8988T (cell line): ENCODE measurements at places on chromosomes 6 and 20.

- DNase-seq: no peak
These were observed 21.9 kb upstream of the TAF8 start for GRCh38 chr6:42028234-42029061.

DNA sequence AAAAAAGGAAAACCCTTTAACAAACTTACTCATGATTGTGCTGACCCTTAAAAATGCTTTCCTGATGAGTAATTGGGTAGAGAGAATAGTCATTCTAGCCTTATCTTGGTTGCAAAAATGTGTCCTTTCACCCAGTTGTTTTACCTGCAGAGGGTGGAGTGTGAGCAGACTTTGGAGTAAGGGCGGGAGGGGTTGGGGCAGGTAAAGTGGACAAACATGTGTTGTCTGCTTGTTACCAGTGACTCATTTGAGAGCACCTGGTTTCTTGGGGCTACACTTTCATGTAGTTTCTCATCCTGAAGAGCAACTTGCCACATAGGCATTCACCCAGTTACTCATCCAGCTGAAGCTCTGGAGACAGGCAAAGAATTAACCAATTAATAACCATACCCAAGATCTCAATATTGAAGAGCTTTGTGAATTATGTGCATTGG lies 121.1 kb downstream of the TNFRSF21 start:
- peak; percentile 10 for DNase-seq

GRCh38 chr6:130035211-130035610 lies 16.8 kb downstream of the L3MBTL3 start:
- no peak for DNase-seq

DNA sequence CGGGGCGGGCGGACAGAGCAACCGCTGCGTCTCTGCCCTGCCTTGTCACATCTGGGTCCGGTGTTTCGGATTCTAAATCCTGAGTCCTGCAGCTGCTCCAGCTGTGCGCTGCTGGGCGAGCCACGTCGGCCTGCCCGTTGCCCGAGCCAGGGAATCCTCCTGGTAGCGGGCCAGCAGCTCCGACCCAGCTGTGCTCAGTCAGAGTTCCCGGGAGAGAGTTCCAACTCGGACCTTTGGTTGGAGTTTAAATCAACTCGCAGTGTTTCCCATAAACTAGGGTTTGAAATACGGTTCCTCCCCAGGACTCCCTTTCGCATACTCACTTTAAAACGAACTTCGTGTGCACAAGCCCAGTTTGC lies 315 bp upstream of the PDE10A start:
- DNase-seq: no peak

DNA sequence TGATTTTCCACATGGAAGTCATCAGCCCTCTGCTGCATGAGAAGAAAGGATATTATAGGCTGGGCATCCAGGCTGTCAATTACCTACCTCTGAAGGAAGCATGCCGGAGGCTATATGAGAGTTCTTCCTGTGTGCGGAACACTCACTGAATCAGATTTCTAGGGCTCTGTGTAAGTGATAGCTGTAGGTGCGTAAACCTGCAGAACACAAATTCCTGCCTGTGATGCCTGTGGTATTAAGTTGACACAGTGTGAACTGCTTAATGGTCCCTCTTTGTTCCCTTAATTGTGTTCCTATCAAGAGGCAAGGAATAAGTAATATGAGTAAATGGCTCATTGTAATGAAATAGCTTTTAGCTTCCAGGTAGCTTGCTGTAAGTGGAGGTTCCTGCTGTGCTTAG lies 103.3 kb downstream of the ANKS1A start:
- DNase-seq: no peak

DNA sequence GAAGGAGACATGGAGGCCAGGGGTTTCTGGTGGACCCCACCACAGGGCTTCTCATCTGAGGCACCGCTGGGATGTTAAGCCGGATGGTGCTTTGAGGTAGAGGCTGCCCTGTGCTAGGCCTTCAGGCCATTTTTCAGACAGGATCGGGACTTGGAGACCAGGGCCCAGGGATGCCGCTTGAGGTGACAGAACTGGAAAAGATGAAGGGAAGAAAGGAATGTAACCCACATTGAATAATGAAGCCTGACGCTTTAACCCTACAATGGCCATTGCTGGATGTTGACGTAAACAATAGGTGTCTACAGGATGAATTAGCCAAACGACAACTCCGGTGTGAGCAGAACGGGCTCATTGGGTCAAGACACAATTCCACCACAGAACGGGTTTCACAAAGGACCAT lies 62.5 kb downstream of the CEBPB start:
- DNase-seq: no peak

DNA sequence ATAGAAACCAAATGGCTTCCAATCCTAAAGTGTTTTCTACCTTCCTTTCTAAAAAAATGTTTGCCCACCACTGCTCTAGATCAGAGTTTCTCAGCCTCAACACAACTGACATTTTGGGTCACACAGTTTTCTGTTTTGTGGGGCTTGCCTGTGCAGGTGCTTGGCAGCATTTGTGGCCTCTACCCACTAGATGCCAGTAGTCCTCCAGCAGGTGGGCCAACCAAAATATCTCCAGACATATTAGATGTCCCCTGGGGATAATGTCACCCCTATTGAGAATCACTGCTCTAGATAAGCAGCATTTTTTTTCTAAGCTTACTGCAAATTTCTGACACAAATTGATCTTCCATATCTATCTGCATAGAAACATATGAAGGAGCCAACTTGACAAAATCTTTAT lies 26.3 kb upstream of the EPM2A start:
- DNase-seq: no peak

DNA sequence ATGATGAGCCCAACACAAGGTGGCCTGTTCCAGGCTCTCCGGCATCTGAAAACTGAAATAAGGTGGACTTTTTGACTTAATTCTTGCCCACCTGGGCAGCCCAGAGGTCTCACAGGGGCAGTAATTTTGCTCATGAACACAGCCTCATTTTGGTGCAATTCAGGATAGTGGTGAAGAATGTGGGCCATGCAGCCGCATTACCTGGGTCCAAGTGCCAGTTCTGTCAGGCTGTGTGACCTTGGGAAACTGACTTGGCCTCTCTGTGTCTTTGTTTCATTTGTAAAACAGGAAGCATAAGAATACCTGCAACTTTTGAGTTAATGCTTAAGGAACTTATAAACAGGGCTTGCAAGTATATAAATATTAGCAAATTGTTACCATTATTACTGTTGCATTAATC lies 5.6 kb downstream of the PREX1 start:
- DNase-seq: no peak

DNA sequence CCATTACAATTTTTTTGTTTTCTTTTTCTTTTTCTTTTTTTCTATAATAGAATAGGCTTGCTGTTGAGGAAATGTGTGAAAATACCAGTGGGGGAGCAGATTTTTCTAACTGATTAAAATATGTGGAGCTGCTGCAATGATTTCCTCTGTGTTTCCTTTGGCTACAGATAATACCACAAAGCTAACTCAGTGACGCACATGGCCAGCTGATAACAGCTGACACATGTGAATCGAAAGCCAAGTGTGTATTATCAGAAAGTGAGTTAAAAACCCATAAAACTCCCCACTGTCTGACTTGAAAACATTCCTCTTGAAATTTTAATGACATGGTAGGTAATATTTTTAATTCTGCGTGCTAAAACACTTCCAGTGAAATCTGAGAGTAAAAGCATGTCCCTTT lies 70.8 kb upstream of the AHI1 start:
- no peak for DNase-seq

DNA sequence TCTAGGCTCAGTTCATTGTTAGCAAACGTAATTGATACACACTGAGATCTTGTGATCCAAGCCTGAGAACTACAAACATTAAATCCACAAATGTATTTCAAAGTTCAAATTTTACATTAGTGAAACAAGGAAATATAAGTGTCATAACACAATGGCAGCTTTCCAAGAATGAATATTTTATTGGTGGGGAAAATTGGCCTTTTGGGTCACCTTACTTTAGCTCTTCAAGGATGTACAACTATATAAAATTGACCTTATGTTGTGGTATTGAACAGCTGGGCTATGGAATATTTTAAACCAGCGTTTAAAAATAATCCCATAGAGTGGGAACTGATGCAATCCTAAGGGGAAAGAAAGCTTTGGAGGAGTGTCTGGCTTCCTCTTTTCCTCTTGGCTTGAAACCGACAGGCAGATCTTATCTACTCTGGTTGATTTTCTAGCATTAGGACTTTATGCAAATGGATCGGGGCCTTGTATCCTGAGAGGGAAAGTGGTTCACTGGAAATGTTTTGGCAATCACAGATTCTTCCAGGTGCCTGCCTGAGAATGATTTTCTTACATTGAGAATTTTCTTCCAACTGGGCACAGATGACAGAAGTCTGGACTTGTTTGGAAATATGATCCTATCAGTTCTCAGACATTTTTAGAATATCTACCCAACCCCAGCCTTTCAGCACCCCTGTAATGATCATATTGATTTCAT lies 184.8 kb upstream of the ECI2 start:
- DNase-seq: no peak
